ENCODE measurements at places on chromosomes 3 and 15. TPM values are rescaled to one million over a fixed set of nuclear protein-coding genes. Genes with fewer than 3 reads are reported as not detected.

GRCh38 chr3:17749705-17750293, 7.4 kb upstream of the TBC1D5 start:
- DNase-seq: no peak

GRCh38 chr3:9224490-9224889, 25.0 kb downstream of the SRGAP3 start:
- DNase-seq: no peak

DNA sequence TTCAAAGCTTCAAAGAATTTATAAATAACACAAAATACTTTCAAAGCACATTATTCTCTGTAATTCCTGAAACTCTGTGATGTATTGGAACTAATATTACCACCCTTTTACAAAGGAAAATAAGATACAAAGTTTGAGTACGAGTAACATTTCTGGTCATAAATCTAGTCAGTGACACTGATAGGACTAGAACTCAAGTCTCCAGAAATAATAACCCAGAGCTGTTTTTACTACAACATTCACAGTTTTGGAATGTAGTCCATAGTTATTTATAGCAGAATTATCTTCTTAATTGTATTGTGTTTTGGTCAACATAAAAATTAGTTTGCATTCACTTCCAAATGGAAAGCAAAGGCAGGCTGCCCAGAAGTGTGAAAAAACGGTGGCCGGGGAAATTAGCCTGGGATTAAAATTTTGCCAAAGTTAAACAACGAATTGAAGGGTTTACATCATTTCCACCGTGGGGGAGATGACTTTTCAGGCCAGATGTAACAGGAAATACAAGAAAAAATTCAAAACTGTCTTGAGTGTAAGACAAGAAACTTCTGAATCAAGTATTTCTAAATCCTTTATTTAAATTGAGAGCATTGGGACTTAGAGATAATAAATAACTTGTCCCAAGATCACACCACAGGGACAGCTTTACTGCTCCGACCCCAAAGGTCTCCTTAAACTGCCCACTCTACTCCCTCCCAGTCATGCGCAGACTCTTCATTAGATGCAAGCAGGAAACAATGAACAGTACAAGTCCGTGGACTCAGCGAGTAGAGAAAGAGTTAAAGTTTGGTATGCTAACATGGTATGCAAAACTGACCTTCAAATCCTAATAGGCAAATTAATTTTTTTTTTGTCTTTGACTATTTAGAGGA, 74.3 kb upstream of the VGLL4 start:
- DNase-seq: peak; percentile 65

DNA sequence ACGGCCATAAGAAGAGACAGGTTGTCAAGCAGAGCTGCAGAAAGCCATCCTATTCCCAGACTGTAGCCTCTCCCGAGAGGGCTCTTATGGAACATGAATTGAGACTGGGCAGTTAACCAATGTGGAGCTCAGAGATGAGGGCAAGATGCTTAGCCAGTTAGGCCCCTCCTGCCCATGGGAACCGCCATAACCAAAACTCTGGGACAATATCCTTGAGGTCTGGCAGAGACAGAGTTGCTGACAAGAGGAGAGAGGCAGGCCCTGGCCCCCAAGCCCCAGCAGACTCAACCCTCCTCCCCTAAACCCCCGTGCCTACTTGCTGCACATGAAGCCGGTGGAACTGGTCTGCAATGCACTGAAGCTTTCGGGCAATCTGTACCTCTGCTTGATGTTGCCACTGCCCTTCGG, 4.8 kb downstream of the BMF start:
- no peak for DNase-seq

- no peak for DNase-seq
Observed at GRCh38 chr3:178001670-178002101, 534.5 kb upstream of the KCNMB2 start.

- no peak for DNase-seq
Observed at GRCh38 chr3:119257654-119258410, 17.2 kb upstream of the B4GALT4 start.

- DNase-seq: no peak
Observed at GRCh38 chr3:30747771-30748281, 141.4 kb downstream of the TGFBR2 start.

DNA sequence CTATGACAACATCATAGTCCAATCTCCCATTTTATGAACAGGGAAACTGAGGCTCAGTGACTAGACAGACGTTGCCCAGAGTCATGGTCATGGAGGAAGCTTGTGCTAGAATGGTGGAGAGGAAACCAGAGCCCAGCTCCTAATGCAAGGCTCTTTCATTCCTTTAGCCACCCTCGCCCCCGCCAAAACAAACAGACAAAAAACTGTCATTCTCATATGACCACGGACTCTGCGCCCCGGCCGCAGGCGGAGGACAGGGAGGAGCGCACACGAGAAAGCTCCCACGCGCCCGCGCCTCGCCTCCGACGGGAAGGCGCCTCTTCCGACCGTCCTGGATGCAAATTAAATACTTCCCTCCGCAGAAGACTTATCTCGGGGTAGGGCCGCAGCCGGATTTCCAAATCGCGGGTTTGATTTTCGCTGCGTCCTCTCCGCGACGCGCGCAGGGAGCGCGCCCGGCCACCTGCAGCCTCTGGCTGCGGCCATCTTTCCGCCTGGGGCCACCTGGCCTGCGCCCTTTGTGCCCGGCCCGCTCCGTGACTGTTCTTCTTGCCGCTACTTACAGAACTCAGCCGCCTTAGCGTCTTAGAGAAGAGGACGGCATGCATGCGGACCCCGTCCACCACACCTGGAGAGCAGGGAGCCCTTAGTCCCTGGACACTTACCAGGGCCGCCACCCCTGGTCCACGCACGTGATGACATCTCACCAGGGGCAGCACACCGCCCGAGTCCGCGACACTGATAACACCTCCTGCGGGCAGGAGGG, 670 bp upstream of the ATP13A3 start:
- peak; percentile 48 for DNase-seq

- DNase-seq: no peak
Observed at GRCh38 chr3:32136703-32137102, 30.3 kb downstream of the GPD1L start.

- no peak for DNase-seq
Observed at GRCh38 chr3:197590313-197590962, 34.7 kb upstream of the BDH1 start.

- no peak for DNase-seq
Observed at GRCh38 chr3:187989575-187990153, 164.3 kb upstream of the LPP start.

DNA sequence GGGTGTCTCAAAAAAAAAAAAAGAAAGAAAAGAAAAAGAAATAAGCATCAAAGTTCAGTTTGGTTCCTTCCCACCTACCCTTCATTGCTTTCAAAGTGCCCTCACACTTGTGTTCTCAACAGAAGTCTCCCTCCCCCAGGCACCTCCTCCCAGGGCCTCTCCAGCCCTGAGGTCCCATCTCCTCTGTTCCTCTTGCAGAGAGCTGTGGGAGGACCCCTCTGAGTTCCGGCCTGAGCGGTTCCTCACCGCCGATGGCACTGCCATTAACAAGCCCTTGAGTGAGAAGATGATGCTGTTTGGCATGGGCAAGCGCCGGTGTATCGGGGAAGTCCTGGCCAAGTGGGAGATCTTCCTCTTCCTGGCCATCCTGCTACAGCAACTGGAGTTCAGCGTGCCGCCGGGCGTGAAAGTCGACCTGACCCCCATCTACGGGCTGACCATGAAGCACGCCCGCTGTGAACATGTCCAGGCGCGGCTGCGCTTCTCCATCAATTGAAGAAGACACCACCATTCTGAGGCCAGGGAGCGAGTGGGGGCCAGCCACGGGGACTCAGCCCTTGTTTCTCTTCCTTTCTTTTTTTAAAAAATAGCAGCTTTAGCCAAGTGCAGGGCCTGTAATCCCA, 6.1 kb downstream of the CYP1A2 start:
- no peak for DNase-seq

GRCh38 chr3:17176757-17177156, 292.0 kb downstream of the PLCL2 start:
- no peak for DNase-seq

DNA sequence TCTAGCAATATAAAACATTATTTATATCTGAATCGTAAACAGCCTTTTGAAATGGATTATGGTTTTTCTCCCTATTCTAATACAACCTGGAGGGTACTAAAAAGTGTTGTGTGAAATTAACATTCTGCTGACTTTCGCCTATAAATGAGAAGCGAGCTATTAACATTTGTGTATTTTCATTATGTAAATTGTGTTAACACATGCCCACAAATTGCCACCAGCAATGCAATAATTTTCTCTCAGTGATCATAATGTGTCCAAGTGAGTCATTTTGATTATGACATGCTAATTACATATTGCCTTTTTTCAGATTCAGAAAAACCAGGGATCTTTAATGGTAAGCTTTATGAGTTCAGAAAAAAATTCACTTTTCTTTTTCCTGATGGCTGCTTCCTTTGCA, 77.4 kb upstream of the SKOR1 start:
- no peak for DNase-seq

DNA sequence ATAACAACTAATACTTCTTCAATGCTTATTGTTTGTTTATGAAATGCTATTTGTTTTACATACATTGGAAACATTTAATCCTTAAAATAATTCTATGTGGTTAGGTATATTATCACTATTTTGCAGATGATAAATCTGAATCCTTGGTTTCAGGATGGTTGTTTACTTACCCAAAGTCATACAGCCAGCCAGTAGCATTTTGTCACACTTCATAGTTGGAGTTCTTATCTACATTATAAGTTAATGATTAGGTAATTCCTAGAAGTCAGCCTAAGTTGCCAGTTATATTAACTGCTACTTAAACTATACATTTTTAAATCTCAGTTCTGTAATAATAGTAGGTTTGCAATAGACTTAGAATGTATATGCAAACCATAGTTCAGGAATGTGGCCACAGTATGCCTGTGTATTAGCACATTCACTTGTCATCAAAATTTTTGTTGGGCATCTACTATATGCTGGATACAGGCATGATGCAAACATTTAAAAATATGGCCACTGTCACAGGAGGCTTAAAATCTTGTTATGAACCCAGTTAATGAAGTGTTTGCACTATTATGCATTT, 187.9 kb downstream of the UBE2E2 start:
- no peak for DNase-seq

- no peak for DNase-seq
Observed at GRCh38 chr3:128466840-128467541, at the start of gene DNAJB8. Gene DNAJB8 (minus strand): TSS chr3:128466890. CDS start chr3:128463245, 3,645 bp downstream.

DNA sequence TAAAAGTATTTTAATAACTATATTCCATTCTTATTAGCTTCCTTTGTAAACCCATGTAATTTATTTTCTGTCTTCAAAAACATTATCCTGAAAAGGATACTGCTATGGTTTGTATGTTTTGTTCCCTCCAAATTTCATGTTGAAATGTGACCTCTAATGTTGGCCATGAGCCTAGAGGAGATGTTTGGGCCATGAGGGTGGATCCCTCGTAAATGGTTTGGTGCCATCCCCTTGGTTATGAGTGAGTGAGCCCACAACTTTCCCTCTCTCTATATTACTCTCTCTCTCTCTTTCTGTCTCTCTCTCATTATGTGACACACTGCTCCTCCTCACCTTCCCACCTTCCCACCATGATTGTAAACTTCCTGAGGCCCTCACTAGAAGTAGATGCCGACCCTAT, 357.7 kb downstream of the MFSD1 start:
- no peak for DNase-seq

The MAGEL2 gene
- total RNA-seq: not detected

The DGKG gene
- total RNA-seq: 25.5 TPM

The MED12L gene
- total RNA-seq: 2.5 TPM

The SSUH2 gene
- total RNA-seq: 1.0 TPM

The SPSB4 gene
- total RNA-seq: 2.5 TPM

The MUSTN1 gene
- total RNA-seq: 41.2 TPM

The TMEM40 gene
- 2.6 TPM for total RNA-seq
